Cerebellar cortex (tissue), 1 donor: ENCODE measurements at places on chromosomes 7 and 10.

DNA sequence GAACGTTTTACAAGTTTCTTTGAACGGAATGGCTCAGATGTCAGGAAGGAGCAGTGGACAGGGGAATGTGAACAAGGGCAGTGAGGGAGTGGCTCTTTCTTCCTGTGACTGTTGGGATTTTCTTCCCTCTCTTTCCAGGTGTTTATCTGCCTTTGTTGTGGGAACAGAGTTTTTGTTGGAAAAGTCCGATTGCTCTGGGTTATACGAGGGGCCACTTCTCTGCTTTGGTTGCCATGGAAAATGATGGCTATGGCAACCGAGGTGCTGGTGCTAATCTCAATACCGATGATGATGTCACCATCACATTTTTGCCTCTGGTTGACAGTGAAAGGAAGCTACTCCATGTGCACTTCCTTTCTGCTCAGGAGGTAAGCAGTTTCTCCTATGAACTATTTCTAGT is 41.4 kb downstream of the ZRANB1 start:
- no peak for DNase-seq

DNA sequence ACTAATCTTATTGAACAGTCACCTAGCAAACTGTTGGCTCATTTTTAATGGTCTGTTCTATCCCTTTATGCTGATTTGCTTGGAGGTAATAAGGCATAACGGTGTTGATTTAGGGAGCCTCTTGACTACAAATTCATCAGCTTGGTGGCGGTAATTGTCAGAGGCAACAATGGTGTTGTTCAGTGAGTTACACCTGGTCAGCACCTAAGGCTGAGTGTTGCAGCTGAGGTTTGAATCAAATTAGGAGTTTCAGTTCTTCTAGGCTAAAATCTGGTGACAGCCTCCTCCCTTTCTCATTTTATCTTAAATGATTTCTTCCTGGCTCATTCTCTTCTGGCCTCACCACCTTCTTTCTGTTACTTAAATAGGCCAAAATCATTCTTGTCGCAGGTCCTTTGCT is 42.3 kb upstream of the SP8 start:
- DNase-seq: no peak

GRCh38 chr7:135165862-135166261 is 4.6 kb downstream of the CYREN start:
- no peak for DNase-seq

GRCh38 chr7:2125931-2126330 is 106.8 kb downstream of the MAD1L1 start:
- no peak for DNase-seq

- no peak for DNase-seq
Observed at GRCh38 chr7:125136755-125137532, 207.3 kb upstream of the POT1 start.

- no peak for DNase-seq
Observed at GRCh38 chr7:83153419-83153818, 9.3 kb downstream of the PCLO start.

GRCh38 chr10:127915324-127915723 is 8.4 kb downstream of the PTPRE start:
- no peak for DNase-seq

DNA sequence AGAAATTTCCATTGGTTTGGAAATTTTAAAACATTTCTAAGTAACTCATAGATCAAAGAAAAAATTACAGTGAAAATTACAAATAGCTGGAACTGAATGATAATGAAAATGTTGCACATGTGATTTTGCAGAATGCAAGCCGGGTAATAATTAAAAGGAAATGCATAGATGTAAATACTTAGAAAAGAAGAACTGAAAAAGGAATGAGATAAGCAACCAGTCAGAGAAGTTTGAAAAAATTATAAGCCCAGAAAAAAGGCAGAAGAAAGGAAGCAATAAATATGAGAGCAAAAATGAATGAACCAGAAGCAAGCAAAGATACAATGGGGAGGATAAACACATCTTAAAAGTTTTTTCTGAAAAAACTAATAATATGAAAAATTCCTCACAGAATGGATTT is 3.2 kb upstream of the TMEM273 start:
- no peak for DNase-seq

DNA sequence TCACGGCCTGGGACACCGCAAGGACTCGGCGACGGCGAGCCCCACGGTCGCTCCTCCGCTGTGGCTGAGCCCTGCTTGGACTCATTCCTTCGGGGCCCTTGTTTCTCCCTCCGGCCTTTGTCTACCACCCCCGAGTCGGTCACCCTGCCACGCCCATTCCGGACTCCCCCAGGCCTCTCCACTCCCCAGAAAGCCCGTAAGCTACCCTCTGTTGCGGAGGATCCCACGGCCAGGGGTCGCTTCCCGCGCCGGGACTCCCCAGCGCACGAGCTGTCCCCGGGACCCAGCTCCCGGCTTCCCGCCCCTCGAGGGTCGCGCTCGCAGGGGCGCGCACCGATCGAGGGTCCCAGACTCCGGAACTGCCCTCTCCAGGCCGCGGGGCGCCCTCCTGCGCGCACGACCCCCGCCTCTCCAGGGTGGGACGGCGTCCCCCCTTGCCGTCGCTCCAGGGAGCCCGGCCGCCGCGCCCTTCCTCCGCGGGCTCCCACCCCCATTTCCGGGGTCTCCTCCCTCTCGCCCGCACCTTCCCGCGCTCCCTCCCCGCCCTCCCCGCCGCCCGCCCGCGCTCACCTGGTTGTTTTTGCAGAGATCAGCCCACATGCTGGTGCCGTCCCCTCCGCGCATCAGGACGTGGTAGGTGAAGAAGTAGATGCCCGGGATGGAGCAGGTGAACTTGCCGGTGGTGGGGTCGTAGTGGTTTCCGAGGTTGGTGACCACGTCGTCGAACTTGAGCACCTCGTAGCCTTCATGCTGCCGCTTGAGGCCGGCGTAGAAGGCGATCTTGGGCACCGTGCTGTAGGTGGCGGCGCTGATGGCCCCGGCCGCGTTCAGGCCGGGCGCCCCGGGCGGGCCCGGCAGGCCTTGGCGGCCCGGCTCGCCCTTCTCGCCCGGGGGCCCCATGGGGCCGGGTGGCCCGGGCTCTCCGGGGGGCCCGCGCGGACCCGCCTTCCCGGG is 1.5 kb downstream of the C1QL3 start:
- no peak for DNase-seq

GRCh38 chr10:103232772-103233488 is 12.8 kb upstream of the RPEL1 start:
- DNase-seq: no peak

DNA sequence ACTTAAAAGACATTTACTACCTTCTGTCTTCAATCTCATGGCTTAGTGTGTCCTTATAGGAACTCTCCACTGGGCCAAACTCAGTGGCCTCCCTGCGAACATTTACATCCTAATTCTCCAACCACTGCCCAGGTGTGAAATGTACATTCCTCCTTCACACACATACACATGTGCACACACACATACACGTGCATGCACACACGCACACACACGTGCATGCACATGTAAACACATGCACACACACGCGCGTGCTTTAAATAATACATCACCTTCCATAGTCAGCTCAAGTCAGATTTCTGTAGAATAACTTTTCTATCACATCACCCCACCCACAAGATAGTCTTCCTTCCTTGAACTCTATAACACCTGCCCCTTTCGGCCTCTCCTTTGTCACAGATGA is 216.5 kb downstream of the TMEM178B start:
- no peak for DNase-seq

DNA sequence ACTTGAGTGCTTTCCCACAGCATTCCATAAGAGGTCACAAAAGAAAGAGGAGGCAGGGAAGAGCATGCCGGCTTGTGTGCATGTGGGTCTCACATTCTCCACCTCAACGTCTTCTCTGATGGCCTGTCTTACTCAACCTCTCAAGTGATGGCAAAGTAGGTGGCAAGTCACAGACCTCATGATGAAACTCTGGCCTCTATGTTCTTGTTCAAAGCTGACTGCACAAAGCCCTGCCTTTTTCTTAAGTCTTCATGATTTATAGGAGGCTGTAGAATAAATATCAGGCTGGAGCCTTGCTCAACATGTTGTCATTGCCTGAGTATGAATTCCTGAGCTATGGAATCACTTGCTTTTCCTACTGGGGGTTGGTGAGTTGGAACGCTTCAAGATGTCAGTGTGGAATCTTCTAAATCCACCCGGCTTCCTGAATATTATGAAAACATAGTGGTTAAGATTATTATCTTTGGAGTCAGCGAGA is 213.6 kb upstream of the INHBA start:
- DNase-seq: no peak
